Non-pigmented ciliary epithelial cell (primary cell): ENCODE measurements at places on chromosomes 3 and 15.

GRCh38 chr15:70480196-70480856 lies 283.0 kb downstream of the UACA start:
- no peak for DNase-seq

GRCh38 chr3:36911990-36912804 lies 32.7 kb downstream of the TRANK1 start:
- DNase-seq, result peak; percentile 62

- DNase-seq, result no peak
These were observed 283.1 kb upstream of the UBE2E2 start for GRCh38 chr3:22920006-22920405.

DNA sequence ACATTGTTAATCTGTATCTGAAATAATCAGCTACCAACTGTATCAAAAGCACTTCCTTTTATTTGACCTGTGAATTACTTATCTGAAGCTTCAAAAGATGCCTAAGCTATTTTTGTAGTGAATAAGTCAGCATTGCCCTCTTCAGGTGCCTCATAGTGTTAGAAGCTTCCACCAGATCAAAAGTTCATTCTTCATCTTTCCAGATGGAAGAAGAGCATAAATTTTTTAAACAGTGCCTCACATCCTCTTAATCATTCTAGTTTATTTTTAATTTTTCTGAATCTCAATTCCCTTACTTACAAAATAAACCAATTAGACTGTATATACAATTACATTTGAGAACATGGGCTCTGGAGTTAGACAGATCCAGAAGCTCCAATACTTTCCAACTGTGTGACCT lies 65.0 kb downstream of the MYO5A start:
- no peak for DNase-seq

DNA sequence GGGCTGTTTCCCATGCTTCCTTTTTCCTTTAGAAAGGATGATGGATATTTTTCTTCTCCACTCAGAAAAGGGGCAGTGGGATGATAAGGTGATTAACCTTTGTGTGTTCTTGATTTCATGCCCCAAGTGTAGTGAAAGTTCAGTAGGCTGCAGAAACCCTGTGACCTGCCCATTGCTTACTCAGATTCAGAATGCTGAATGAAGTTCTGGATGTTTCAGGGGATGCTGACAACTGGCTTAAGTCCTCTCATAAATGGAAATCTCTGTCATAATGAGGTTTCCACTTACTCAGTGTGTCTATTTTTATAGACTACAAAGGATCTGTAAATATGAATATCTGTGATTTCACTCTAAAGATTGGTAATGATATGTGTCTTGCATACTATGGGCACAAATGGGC lies 471.3 kb upstream of the TPRG1 start:
- DNase-seq, result no peak
